ENCODE measurements at places on chromosomes 5 and 9.

DNA sequence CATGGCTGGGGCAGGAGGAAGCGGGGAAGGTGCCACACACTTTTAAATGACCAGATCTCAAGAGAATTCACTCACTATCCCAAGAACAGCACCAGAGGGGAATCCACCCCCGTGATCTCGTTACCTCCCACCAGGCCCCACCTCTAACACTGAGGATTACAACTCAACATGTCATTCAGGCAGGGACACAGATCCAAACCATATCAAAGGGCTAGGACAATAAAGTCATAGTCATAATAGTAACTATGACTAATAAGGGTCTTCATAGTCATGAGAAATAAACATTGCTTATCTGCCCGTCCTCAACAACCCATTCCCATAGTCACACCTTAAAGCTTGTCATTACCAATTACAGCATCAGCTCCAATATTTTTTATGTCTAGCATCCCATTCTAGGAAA lies 65.3 kb upstream of the SMC2 start:
- no peak for DNase-seq

- no peak for DNase-seq
These were observed 440.9 kb downstream of the ENC1 start for GRCh38 chr5:74199436-74200210.

DNA sequence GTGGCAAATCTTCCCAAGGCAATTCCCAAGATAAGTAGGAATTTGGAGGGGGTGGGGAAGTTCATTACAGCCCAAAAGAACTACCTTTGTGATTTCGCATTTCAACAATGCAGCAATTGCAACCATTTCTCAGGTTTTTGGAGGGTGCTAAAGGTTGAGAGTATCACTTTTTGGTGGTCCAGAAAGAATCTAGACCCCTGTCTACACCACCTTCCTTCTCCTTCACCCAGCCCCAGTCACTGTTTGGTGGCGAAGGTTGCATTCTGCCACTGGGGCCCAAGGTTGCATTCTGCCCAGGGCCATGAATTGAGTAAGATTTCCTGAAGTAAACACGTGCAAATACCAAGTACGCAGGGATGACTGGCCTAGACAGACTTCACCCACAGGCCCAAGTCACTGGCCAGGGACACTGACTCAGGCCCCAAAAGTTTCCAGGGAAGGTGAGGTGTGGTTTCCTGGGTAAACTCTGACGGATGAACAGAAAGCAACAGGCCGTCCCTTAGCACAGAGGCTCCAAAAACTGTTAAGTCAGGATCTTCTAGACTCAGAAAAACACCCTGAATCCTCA lies 5.7 kb downstream of the PDE6A start:
- no peak for DNase-seq

DNA sequence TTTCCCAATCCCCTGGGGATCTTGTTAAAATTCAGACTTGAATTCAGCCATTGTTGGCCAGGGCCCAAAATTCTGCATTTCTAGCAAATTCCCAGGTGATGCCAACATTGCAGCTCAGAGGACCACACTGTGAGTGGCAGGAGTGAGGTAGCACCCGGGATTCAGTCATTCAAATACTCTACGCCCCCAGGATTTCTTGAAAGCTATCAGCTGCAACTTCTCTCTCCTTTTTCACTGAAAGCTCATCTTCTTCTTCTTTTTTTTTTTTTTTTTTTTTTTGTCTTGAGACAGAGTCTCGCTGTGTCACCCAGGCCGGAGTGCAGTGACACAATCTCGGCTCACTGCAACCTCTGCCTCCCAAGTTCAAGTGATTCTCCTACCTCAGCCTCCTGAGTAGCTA lies 19.3 kb upstream of the ANKH start:
- no peak for DNase-seq

GRCh38 chr5:150638488-150639376 lies 1.7 kb upstream of the SYNPO start:
- DNase-seq, result no peak

GRCh38 chr5:171825051-171825450 lies 39.4 kb downstream of the SMIM23 start:
- DNase-seq, result no peak

GRCh38 chr5:73641811-73642210 lies 15.8 kb downstream of the ARHGEF28 start:
- DNase-seq, result no peak

GRCh38 chr5:139262059-139262741 lies 31.3 kb upstream of the MATR3 start:
- no peak for DNase-seq

- no peak for DNase-seq
These were observed 439.3 kb upstream of the KLF4 start for GRCh38 chr9:107928701-107929371.

- no peak for DNase-seq
These were observed 93.3 kb upstream of the CDKN2B start for GRCh38 chr9:22102146-22103053.

DNA sequence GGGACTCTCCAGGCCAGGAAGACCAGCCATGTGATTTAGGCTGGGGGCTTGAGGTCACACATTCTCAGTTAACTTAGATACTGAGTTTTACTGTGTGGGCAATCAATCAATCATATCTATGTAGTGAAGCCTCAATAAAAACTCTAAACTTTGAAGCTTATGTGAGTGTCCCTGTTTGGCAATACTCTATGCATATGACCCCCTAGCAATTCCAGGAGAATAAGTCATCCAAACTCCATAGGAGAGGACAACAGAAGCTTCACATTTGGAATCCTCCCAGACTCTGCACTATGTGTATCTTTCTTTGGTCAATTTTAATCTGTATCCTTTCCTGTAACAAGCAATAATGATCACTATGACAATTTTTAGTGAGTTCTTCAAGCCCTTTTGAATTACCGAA lies 216.8 kb upstream of the RGMB start:
- no peak for DNase-seq

GRCh38 chr5:116674881-116675625 lies 100.4 kb upstream of the SEMA6A start:
- no peak for DNase-seq

DNA sequence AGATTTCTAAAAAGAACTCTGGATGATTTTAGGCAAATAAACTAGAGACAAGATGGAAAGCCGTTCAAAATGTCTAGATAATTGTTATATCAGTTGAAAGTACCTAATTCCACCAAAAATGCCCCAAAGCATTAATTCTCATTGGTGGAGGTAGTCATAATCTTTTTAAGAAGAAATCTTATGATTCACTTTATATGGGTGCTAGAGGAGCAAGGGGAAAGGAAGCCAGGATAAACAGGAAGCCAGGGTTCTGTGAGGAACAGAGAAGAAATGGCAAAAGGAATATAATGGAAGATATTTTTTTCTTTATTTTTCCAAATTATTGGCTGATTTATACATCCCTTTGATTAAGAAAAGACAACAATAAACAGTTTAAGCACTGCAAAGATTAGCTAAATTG lies 7.8 kb downstream of the YIPF5 start:
- no peak for DNase-seq

DNA sequence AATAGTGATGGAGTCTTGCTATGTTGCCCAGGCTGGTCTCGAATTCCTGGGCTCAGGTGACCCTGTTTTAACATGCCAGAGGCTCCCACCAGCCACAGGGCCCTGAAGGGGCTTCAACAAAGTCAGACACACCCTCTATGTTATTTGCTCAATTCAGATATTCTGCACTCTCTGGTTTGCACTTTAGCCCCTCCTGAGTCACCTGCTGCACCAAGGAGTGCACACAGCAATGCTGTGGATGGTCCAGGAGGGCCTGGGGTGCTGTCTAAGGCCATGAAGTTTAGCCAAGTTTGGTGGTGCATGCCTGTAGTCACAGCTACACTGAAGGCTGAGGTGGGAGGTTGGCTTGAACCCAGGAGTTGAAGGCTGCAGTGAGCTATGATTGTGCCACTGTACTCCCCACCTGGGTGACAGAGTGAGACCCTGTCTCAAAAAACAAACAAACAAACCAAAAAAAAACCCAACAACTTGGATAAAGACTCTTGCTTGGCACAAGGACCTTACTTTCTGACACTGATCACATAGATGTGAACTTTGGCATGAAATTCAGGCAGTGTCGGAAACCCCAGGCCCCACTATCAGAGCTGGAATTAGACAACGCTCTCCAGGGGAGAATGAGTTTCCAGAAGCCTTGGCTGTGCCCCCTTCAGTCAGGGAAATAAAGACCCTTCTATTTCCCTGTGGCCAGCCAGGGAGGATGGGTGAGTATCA lies 39.7 kb upstream of the CDKN2AIPNL start:
- no peak for DNase-seq

GRCh38 chr9:135926402-135927194 lies 19.3 kb upstream of the CAMSAP1 start:
- DNase-seq, result peak; percentile 63

- DNase-seq, result no peak
These were observed 84.0 kb upstream of the SLC25A48 start for GRCh38 chr5:135750506-135750905.

GRCh38 chr5:81848362-81848880 lies 97.5 kb upstream of the SSBP2 start:
- DNase-seq, result no peak

Measured in pancreas (tissue), 10 donors.